Motor neuron (in vitro differentiated cells): ENCODE measurements at places on chromosomes 11 and 22.
A peak's percentile ranks its signal among the peaks of the same experiment; 100 is the strongest.

DNA sequence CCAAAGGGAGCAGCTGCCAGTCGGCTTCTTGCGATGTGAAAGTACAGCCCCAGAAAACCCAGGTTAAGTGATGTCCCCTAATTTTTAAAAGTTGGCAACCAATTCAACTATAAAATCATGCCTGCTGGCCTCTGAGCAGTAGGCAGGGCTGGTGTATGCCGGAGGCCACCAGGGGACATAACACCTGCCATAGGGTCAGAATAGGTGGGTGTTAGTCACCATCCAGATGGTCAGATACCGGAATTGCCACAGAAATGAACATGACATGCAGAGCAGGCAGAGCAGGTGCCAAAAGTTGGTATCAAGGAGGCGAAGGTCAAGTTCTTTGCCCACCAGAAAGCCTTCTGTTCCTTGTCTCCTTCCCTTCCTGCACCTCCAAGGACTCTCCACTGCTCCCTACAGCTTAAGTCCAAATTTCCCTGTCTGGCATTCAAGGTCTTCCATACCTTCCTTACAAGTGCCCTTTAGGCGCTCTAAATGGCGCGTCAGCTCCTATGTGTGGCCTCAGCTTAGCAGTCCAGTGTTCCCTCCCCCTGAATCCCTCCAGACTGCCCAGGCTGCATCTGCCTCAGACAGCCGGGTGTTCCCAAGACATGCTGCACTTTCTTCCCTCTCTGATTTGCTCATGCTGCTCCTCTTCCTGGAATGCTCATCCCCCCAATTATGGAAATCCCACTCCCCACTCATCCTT lies 45.1 kb downstream of the PTPRJ start:
- no peak for ATAC-seq

DNA sequence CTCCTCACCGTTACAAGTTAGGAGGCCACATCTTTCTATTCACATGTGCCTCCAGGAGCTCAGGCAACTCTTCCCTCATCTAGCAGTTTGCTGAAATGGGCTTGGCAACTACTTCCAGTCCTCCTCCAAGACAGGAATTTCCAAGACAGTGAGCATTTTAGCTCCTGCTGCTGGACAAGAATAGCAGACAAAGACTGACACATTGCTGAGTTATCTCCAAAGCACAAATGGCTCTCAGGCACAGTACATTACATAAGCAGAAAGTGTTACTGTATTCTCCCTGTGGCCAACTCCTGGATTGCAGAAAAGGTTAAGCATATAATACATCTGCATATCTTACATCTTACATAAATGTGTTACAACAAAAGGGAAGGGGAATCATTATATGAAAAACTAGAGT lies 83.2 kb upstream of the POU2AF2 start:
- ATAC-seq = peak; percentile 83

DNA sequence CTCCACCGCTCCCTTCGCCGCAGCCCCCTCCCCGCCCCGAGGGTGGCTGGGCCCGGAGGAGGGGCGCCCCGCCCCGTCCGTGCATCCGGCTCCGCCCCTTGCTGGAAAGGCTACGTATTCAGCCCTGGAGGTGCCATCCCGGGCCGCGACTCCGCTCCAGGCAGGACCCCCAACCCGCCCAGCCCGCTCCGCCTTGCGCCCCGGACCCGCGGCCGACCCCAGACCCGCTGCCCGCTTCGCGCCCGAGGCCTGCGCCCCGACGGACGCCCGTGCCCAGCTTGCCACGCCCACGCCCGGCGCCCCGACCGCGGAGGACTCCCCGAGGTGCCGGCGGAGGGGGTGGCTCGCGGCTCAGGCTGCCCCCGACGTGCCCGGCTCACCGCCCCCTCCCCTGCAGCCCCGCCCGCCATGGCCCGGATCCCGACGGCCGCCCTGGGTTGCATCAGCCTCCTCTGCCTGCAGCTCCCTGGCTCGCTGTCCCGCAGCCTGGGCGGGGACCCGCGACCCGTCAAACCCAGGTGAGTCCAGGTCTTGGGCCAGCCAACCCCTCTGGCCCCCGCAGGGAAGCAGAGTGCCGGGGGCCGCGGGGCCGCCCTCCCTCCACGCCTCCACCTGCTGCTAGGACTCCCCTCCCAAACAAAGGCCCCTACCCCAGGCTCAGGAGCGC lies at the start of gene ADM2:
ADM2 (plus strand) TSS at position 104 of the 667 bp plus-strand sequence; CDS start at position 409, 305 bp downstream.
- peak; percentile 74 for ATAC-seq

DNA sequence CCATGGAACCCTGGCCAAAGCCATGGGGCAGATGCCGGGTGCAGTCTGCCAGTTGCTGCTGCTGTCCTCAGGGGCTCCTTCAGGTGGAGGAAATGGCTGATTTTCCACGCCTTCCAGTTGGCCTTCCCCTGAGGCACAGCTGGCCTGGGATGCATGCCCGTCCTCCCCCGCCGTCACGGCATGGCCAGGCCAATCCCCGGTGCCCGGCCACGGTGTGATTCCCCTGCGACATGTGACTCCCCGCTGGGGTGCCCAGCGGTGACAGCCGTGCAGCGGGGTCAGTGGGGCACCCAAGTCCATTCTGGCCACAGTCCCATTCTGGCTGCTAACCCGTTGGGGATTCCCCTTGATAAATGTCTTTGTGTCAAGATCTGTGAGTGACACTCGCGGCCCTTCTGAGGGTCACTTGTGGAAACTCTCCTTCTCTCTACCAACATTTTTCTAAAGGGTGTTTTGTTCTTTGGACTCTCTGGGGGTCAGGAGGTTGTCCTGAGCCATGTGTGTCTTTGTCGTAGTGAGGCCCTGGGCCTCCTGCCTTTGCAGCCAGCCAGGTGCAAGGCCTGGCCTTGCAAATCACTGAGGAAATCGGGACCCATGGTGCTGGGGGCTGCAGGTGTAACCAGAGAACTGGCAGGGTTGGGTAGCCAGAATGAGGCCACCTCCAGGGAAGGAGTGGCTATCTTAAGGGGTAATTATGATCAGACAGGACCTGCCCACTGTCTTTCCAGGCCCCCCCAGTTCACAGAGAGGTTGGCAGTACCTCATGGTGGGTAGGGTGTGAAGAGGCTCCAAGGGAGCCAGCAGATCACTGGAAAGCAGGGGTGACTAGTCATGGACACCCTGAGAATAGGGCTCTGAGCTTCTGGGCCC lies 37.1 kb downstream of the KCNQ1OT1 start:
- no peak for ATAC-seq

DNA sequence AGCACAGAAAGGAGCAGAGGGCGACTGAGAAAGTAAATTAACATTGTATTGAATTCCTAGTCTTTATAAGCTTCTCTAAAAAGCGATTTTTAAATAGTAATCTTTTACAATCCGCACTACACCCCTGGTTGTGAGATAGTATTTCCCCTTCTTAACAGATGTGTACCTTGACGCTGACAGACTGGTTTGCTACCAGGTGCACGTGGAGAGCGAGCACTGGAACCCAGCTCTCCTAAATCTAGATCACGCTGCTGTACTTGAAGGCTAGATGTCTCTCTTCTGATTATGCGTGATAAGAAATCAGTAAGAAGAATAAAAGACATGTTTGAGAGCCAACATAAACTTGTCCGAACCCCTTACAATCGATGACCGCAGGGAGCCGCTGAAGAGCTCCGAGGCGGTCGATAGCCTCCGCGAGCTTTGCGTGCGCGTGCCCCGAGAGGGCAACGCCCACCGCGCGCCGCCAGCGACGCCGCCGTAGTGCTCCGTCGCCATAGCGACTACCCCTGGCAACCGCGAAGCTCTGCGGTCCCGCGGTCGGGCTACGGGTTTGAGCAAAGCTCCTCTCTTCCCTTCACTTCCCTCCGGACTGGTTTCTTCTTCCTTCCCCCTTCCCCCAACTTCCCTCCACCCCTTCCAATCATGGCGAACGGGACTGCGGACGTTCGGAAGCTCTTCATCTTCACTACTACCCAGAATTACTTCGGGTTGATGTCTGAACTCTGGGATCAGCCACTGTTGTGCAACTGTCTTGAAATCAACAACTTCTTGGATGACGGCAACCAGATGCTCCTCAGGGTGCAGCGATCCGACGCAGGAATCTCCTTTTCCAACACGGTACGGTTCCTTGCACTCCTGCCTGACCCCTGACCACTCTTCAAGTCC lies at the start of gene DYNC2H1:
DYNC2H1 (plus strand) TSS at position 494 of the 885 bp plus-strand sequence; CDS start at position 643, 149 bp downstream.
- peak; percentile 99 for ATAC-seq

- ATAC-seq = no peak
These were observed 4.6 kb upstream of the MICAL3 start for GRCh38 chr22:18028817-18029527.

DNA sequence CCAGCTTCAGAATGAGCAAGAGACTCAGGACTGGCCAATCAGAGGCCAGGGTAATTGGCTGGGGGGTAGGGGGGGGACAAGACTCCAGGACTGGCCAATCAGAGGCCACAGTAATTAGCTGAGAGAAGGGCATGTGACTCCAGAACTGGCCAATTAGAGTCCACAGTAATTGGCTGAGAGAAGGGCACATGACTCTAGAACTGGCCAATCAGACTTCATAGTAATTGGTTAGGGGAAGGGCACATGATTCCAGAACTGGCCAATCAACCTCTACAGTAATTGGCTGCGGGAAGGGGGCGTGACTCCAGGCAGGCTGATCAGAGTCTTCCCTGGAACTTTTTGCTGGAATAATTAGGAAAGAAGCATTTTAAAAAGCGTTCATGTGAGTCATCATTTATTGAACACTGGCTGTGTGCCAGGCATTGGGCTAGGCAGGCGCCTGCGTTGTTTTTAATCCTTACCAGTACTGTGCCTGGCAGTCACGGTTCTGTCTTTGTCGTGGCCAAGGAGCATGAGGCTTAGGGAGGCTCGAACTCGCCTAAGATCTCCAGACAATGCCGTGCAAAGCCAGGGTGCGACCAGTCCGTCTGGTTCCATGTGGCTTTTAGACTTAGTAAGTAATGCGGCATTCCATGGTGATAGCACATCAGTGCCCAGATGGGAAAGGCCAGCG lies 508.1 kb downstream of the TBC1D22A start:
- no peak for ATAC-seq

- ATAC-seq = no peak
These were observed 712.8 kb upstream of the CCDC90B start for GRCh38 chr11:83998921-83999320.

DNA sequence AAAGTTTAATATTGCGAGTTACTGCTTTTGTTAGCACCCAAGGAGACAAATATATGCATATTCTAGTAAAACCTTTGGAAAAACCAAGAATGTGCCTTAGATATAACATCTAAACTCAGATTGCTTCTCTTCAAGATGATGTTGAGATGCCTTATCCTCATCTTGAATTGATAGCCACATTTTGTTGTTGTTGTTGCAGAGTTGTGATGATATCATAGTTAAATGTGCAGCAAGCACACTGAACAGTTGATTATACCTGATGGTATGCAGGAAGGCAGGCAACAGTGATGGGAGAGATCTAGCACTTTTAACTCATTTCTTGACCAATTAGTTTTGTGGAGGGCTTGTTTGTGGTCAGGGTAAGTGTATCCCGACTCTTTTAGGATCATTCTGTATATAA lies 48.0 kb downstream of the KDM2A start:
- ATAC-seq = no peak

DNA sequence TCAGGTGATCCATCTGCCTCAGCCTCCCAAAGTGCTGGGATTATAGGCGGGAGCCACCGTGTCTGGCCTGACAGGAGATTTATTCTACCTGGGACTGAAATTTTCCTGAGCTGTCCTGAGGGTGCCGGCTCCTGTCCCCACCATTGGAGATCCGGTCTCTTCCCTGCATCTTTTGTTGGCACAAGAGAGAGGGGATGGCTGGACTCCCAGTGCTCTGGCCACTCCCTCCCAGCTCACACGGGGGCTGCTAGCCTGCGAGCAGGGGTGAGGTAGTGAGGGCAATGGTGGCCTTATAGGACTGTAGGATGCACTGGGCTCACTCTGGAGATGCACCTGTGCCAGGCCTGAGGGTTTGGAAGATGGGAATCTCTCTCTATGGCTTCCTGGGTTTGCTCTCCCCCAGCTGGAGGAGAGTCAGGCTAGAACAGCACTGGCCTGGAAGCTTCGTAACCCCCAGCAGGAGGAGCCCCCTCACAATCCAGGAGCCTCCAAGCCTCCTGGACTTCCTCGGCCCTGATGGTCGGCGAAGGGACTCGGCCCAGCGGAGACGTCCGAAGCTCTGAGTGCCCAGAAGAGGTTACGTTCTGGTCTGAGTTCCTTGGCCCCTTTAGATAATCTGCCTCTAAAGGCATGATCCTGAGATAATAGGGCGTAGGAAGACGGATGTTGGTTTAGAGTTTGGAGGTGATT lies 106.4 kb downstream of the NECTIN1 start:
- no peak for ATAC-seq

GRCh38 chr11:26931248-26931631 lies 62.7 kb upstream of the FIBIN start:
- ATAC-seq = peak; percentile 81

DNA sequence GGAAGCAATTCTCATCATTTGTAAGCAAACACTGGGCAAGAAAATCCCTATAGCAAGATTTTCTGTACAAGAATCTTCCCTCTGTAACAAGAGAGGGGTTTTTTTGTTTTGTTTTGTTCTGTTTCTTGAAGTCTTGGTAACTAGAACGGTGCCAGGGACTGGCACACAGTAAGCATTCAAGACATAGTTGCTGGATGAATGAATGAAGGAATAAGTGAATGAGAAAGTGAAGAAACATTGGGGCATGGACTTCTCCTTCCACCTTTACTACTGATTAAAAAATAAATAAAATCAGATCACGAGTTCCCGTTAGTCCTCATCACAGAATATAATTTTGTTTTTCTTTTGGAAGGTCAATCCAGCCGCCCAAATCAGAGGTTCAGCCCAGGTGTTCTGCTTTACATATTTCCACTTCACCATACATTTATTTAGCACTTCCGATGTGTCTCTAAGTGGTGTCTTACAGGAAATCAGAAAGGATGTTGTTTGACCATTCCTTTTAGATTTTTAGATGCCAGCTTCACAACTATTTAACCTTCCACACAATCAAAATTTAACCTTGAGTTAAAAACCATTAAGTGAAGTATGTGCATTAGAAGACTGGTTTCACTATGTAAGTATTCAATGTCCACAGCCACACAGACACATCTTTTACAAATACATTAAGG lies 281.2 kb downstream of the CADM1 start:
- no peak for ATAC-seq

DNA sequence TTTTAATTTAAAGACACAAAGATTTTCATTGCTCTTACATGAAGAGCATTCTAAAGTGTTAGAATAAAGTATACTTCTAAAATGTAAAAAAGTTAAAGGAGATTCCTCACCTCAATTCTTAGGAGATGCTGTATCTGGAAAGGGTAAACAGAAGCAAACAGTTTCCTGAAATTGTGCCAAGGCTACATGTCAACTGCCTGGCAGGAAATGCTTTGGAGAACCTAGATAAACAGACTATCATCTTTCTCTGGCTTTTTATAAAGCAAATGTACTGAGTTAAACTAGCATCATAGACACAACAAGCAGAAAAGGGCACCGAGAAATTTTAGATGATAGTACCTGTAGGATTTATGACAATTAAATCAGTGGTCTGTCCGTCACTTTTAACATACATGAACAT lies 24.7 kb upstream of the AKIP1 start:
- no peak for ATAC-seq

- no peak for ATAC-seq
These were observed 15.2 kb upstream of the SERPIND1 start for GRCh38 chr22:20758688-20759087.

- no peak for ATAC-seq
These were observed 131.7 kb downstream of the KIF18A start for GRCh38 chr11:27976262-27976661.
